Pulmonary artery endothelial cell (primary cell): ENCODE measurements at places on chromosomes 4 and X. TPM values are rescaled to one million over a fixed set of nuclear protein-coding genes. Genes with fewer than 3 reads are reported as not detected.

The SH3D19 gene
- total RNA-seq, result 43.0 and 54.5 TPM in 2 replicates

The RNF212 gene
- 0.99 and 1.8 TPM in 2 replicates for total RNA-seq

The MAD2L1 gene
- total RNA-seq, result 47.7 and 53.8 TPM in 2 replicates

The COX7B2 gene
- total RNA-seq, result not detected in 2 replicates

DNA sequence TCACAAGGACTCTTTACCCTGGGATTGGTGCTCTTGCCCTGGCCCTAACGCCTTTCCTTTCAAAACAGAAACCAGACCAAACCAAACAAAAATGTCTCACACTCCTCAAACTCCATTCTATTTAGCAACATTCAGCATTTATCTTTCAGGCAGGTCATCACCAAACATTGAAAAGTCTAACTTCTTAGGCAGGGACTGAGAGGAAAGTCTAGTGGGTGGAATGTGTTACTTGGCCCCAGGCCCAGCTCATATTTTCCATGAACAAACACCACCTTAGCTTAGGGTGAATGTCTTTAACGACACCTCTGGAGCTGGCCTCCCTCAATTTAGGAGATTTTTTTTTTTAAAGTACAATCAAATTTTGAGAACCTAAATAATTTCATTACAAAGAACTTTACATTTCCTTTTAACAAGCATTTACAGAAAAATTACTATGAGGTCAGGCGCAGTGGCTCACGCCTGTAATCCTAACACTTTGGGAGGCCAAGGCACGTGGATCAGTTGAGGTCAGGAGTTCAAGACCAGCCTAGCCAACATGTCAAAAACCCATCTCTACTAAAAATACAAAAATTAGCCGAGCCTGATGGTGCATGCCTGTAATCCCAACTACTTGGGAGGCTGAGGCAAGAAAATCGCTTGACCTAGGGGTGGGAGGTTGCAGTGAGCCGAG lies 10.2 kb upstream of the N4BP2 start:
- no peak for DNase-seq

- DNase-seq, result no peak
These were observed 3.4 kb downstream of the UGT2A1 start for GRCh38 chr4:69649629-69650028.

DNA sequence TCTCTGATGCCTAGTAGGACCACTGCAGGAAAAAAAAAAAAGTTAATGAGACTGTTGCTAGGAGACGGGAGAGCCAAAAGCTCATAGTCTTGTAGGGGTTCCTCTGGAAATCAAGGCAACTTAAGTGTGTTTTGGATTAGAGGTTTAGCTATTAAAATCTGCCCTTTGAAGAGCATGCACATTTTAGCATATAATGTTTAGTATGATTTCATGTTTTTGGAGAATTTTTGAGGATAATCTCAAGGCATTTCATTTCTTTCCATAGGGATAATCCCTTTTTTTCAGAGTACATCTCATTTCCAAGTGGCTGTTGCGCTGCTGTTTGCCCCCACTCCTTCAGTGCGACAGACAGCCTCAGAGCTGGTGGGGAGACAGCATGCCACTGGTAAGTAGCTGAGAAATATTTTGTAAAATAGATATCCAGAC lies at the start of gene LINC00632:
Gene LINC00632, plus strand, starts transcription at position 339 of the 426 bp plus-strand sequence.
- no peak for DNase-seq
